Caco-2 (cell line): ENCODE measurements at places on chromosomes 4 and X.
A peak's percentile ranks its signal among the peaks of the same experiment; 100 is the strongest.

DNA sequence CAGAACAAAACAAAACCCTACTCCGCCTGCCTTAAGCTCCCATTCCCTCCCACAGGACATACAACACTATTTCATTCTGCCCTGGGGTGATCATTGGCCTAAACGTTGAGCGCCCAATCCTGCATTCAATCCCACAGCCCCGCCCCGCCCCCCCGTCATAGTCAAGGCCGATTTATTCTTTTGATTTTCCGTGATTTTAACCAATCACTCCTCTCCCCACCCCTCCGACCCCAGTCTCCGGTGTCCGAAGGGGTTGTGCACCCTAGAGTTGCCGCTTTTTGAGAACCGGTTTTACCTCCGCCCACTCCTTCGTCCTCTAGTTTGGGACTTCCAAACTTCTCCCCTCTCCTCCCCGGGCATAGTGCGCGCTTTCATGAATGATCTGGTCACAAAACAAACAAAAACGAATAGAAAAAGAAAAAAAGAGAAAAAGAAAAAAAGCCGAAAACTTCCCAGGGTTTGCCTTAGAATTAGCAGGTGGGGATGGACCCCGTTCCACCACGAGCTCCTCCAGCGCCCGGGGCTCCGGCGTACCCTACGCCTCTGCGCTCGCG is 446 bp upstream of the UBE2A start:
- DNase-seq: no peak

DNA sequence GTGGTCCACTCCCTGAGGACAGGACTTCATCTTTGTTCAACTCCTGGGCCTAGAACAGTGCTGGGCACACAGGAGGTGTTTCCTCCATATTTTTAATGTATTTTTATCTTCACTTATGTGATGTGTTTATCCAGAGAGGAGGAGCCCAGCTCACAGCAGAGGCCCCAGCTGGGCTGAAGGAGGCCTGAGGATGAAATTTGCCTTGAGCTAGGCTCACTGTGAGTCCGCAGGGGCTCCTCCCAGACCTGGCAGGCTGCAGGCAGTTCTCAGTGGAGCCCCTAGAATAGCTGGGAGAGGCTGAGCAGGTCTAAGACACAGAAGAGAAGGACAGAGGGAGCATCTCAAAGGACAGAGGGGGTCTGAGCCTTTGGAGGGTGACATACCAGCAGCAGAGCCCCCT is 26.8 kb downstream of the C4orf50 start:
- no peak for DNase-seq

DNA sequence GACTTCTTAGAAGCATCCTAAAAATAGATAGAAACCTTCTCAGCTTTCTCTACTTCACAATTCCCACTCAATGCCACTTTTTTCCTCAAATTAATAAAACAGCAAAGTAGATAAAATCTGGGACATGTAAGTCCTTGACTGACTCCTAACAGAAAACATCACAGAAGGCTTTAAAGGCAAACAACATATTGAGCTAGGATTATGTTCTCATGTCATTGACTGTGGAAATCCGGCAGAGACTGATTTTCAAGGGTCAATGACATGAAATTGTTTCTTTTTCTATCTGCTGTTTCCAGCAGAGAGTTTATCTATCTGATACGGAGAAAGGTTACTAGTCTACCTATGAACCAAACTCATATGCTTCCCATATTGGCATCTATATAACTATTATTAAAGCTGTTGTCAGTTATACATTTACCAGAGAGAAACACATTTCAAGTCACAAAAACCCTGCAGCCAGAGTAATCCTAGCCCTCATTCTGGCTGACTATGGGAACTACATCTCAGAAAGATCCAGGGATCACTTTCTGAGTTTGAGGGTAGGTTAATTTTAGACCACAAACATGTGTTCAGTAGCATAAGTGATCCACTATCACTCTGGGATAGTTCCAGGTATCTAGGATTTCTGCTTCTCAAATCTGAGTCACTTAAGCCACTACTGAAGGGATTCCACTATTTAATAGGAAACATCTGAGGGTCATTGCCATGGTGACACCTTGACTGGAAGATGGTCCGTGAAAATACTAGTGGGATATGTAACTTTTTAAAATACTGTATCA is 147.6 kb downstream of the PPP3CA start:
- no peak for DNase-seq

DNA sequence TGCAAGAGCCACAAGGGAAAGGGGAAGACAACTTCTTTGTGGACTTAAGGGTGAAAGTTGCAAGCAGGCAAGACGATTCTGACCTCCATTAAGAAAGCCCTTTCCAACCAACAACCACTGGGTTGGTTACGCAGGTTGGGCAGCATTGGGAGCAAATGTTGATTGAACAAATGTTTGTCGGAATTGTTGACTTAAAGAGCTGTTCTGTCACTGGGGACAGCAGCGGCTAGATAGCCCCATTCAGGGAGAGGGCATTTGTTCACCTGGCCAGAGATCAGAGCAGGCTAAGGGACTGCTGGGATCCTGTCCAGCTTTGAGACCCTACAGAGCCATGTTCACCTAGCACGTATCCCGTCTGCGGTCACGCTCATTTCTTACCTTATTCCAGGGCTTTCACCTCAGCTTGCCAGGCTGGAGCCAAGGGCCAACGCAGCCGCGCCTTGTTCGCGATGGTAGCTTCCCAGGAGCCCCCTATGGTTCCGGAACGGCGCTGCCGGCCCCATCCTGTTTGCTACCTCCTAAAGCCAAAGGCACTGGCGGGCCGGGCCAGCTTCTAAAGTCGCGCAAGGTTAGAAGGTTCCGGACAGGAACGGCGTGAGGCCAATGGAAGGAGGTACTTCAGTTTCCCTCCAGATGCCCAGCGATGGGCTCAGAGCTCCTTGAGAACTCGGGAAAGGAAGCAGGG is 24.6 kb downstream of the F9 start:
- no peak for DNase-seq

DNA sequence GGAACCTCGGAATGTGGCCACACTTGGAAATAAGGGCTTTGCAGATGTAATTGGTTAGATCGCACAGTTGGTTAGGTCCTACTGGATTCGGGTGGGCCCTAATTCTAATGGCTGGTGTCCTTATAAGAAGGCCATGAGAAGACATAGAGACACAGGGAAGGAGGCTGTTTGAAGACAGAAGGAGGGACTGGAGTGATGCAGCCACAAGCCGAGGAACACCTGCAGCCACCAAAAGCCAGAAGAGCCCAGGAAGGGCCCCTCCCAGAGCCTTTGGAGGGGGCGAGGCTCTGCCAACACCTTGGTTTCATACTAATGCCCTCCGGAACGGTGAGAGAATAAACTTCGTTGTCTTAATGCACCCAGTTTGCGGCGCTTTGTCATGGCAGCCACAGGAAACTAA is 47.0 kb downstream of the EVC start:
- no peak for DNase-seq

DNA sequence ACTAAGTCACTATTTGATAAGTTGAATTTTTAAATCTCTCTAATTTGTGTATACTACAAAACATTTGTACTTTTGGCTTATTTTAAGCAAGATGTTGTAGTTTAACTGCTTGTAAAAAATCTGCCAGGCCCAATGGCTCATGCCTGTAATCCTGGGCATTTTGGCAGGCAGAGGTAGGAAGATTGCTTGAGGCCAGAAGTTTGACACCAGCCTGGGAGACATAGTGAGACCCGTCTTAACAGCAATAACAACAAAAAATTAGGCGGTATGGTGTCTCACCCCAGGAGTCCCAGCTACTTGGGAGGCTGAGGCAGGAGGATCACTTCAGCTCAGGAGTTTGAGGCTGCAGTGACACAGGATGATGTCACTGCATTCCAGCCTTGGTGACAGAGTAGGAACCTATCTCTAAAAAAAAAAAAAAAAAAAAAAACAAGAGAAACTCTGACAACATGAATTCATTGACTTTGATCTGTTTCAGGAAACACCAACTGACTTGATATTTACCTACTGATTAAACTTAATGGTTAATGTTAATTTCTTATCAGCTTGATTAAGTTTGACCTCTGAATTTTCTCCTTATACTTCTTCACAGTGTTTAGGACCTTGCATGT is 8.9 kb downstream of the FHIP1A start:
- no peak for DNase-seq

GRCh38 chr4:89752932-89753598 is 83.9 kb downstream of the SNCA start:
- no peak for DNase-seq

- DNase-seq: peak; percentile 72
These were observed 223.1 kb upstream of the FAT1 start for GRCh38 chr4:186946682-186947294.

DNA sequence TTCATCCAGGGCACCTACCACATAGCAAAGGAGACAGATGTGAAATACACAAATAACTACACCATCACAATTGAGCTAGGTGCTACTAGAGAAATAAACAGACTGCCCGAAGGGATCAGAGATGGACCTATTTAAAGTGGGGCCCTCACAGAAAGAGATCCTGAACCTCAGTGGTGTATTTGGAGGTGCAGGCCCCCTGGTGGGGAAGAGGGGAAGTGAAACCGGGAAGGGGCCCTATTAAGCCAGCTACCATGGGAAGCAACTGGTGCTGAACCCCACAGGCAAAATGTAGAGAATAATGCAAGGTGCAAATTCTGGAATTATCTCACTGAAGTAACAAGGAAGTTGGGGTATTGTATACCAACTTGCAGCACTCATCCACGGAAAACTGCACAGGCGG is 78.6 kb upstream of the FAM9A start:
- DNase-seq: peak; percentile 27

DNA sequence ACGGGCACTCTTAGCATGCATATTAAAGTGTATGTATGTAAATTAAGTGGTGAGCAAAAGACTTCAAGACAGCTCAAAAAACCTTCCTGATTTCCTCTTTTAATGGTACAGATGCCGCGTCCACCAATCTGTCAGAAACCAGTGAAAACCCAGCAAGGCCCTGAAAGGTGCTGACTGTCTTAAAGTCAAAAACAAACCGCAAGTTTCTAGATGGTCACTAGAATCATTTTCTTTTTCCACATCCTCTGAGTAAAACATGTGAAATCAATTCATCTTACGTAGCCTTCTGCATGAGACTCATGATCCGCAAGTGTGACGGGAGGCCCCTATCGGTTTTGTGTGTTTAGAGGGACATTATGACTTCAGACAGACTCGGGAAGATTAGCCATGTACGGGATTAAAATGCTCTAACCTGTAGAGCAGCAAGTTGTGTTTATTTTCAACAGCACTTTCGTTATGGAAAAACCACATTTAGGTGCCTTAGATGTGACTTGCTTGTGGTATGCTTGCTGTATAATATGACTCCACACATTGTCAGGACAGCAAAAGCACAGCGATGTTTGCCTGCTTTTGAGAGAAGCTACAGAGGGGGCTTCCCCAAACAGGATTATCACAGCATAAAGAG is 88.2 kb upstream of the STS start:
- DNase-seq: no peak

- no peak for DNase-seq
These were observed 114.6 kb upstream of the CBR4 start for GRCh38 chr4:169124661-169125060.

GRCh38 chr4:64899563-64899962 is 490.3 kb upstream of the TECRL start:
- DNase-seq: no peak

GRCh38 chr4:137422666-137423065 is 109.6 kb downstream of the PCDH18 start:
- DNase-seq: no peak

- no peak for DNase-seq
These were observed 1099.9 kb downstream of the RAPGEF2 start for GRCh38 chr4:160202802-160203201.

GRCh38 chrX:119871245-119871598 is 311 bp downstream of the RNF113A start:
- DNase-seq: no peak

GRCh38 chr4:56259655-56260054 is 127.6 kb downstream of the AASDH start:
- no peak for DNase-seq

- no peak for DNase-seq
These were observed 346.6 kb upstream of the TENM3 start for GRCh38 chr4:181896614-181897013.

GRCh38 chr4:742742-743311 is 37.2 kb downstream of the PCGF3 start:
- peak; percentile 66 for DNase-seq

DNA sequence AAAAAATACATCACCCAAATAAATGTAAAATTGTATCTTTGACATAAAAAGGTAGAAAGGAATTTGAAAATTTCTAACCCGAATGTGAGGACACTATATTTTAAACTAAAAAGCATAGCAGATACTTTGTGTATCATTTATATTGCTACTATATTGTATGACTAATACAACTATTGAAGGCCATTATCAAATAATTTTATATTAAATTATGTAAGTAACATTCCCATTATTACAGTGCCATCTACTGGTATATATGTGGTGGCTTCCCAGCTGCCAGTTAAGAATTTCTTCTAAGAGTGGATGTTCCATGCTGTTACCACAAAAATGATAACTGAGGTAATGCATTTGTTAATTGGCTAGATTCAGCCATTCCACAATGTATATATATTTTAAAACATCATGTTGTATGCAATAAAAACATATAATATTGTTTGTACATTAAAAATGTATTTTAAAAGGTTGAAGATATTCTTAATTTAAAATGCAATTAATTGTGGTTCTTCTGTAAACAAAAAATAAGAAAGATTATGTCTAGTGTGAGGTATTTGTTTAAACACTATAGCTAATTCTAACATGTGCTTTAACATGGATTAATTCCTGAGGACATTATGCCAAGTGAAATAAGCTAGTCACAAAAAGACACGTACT is 65.3 kb downstream of the EGF start:
- no peak for DNase-seq

DNA sequence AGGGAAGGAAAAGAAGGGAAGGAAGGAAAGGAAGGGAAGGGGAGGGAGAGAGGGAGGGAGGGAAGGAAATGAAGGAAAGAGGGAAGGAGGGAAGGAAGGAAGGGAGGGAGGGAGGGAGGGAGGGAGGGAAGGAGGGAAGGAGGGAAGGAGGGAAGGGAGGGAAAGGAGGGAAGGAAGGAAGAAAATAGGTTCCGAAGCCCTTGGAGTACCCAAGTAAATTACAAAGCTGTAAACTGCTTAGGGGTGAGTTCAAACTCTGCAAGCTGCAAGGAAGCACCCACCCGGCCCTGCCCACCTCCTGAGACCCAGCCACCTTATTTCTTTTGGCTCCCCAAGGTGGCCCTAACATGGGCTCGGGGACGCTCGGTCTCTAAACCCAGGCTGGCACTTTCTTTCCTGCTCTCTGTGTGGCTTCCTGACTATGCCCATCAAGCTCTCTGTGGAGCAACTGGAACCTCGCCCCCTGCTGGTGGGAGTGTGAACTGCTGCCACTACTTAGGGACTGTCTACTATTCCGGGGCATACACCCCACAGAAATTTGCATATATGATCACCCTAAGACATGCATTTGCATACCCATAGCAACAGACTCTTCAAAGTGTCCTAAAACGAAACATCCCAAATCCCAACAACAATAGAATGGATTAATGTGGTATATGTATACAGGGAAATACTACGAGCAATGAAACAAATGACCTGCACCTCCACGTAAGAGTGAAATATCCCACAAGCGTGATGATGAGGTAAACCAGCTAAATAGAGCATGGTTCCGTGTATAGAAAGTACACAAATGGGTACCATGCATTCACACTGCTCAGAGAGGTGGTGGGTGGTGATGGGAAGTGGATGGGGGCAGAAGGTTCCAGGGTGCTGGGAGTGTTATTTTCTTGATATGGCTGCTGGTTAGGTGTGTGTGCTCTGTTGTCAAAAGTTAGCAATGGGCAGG is 151.7 kb upstream of the TBL1X start:
- DNase-seq: peak; percentile 52

GRCh38 chr4:82201303-82201702 is 172.5 kb downstream of the HNRNPD start:
- no peak for DNase-seq

- no peak for DNase-seq
These were observed 160.8 kb downstream of the DKK2 start for GRCh38 chr4:106875340-106875739.

- DNase-seq: no peak
These were observed 44.7 kb downstream of the USO1 start for GRCh38 chr4:75769036-75769435.
